SW480 (cell line): ENCODE measurements at places on chromosomes 3 and 15.

DNA sequence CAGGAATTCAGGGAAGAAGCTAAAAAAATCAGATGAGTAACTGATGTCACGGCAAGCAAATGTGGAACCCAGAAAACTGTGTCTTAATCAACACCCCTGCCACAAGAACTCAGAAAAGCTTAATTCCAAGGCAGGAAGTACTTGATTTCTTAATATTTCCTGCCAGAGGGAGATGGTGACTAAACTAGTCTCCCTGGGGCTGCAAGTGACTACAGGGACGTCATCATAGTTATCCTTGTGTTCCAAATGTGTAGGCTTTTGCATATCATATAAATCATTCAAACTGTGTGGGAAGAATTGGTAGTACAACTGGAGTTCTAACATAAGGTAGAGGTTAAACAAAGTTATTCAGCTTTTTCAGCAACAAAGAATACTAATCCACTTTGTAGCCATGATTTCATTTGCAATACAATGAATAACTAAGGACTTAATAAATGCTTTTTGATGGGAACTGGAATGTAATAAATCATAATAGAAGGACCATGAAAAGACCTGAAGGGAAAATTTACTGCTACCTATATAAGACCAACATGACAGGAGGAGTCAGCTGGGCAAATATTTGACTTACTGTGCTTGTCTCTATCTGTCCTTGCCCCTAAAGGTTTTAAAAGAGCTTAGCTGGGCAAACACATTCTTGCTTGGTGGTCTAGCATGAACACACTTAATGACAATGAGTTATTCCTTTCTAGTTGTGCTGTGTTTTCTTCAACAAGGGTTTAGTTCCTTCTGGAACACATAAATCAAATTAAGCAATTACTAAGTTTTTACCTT lies 76.0 kb upstream of the NECTIN3 start:
- DNase-seq: no peak

DNA sequence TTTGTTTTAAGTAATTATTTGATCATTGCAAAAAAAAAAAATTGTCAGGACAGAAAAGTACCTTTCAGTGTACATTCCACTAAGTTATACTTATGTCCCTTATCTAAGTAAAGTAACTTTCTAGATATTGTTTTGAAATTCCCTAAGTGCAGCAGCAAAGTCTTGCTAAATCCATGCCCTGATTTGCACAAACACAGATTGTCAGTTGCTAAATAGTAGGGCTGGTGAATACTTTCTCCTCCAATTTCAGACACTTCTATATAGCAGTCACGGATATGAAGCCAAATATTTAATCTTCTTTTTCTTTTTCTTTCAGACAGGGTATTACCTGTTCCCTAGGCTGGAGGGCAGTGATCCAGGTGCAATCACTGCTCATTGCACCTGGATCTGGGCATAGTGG lies 12.9 kb downstream of the LRRC2 start:
- DNase-seq: no peak

DNA sequence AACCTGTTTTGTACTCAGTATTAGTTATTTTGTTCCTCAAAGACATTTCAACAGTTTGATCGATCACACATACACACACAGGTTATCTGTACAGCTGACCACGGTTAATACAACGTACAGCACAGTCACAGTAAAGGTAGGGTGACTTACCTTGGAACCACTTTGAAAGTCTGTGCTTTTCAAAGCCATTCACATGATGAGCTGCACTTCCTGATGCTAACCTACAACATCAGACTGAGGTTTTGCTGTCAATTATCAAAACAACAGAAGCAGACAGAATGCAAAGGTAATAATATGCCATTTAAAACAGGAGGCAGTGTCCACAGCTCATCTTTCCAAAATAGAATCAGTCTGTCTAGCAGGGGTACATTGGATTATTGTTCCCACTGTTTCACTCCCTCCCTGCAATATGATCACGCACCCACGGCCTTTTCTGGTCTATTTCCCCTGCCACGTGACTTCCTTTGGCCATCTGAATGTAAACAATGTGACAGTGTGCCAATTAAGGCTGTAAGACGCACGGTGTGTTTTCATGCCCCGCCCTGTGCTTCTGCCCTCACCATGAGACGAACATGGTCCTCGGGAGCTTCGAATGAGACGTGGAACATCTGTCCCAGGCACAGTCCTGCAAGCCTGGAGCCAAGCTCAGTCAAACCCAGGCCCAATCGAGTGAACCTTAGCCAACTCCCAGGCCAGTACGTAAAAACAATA lies 102.4 kb downstream of the FMN1 start:
- peak; percentile 39 for DNase-seq

- DNase-seq: no peak
These were observed 77.5 kb downstream of the ESYT3 start for GRCh38 chr3:138511945-138512344.

- peak; percentile 53 for DNase-seq
These were observed 30.1 kb downstream of the FBLN2 start for GRCh38 chr3:13579063-13579462.

DNA sequence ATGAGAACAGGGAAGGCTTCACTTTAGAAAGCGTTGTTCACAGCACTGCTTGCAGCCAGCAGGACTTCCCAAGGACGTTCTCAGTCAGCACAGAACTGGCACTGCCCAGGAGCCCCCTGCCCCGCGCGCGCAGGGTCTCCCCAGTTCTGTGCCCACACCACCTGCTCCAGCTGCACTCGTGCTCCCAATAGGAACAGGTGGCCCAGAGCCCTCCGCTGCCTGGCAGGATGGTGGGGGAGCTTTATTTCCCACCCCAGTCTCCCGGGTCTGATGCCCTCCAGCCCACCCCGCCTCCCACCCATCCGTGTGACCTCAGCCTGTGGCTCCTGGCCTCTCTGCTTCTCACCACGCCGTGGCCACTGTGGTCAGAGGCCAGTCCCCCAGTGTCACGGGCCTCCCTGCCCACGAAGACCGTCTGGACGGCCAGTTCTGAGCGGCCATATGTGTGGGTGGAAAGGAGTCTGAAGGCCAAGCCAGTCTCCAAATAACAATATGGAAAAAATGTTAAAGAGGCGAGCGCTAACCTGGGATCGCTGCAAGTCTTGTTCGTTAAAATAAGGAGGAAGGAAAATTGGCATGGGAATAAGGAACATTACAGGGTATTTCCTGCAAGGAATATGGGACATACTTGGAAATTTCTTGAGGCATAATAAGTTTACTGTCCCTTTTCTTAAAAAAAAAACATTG lies 54.6 kb upstream of the PCSK6 start:
- no peak for DNase-seq

DNA sequence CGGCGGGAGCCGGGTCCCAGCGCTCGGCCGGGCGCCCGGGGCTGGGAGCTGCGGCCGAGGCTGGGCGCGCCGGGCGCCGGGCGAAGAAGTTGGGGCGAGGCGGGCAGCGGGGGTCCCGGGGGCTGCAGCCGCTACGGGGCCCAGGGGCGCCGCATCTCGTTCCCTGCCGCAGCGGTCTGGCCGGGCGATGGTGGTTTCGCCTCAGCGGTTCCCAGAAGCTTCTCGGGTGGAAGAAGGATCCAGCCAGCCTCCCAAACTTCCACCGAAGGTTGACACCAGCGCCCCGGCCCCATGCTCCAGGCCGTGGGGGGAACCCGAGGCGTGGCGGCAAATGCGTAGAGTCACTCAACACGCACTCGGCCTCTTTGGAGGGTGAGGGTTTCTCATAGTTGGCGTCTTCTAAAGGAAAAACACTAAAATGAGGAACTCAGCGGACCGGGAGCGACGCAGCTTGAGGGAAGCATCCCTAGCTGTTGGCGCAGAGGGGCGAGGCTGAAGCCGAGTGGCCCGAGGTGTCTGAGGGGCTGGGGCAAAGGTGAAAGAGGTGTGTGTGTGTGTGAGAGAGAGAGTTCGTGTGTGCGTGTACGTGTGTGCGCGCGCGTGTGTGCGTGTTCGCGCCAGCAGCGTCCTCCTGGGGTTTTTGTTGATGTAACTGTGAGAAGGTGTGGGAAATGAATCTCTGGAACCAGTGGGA lies 940 bp downstream of the BOC start:
- DNase-seq: peak; percentile 15

GRCh38 chr3:132660811-132661070 lies 612 bp downstream of the UBA5 start:
- no peak for DNase-seq

GRCh38 chr3:5739949-5740348 lies 552.4 kb downstream of the EDEM1 start:
- DNase-seq: no peak

- no peak for DNase-seq
These were observed 37.1 kb downstream of the MYO5C start for GRCh38 chr15:52258461-52258860.

- DNase-seq: no peak
These were observed 7.0 kb downstream of the RASL12 start for GRCh38 chr15:65060641-65061397.

GRCh38 chr15:99441444-99441800 lies 124.4 kb upstream of the MEF2A start:
- no peak for DNase-seq

DNA sequence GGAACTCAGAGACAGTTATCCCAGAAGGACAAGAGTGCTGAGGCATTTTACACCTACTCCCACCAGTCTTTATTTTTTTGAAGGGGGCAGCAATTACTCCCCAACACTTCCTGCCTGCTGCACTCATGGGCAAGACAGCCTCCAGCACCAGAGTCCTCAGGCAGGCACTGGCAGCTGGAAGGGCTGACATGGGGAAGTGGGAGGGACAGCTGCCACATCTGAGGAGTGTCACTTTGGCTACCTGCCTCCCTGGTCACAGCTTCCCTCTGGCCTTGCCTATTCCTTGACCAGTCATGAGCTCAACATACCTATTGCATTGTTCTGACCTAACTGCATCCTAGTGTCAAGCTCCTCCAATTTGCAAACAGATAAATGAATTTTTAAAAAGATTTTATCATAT lies 10.2 kb upstream of the LACTB start:
- no peak for DNase-seq

DNA sequence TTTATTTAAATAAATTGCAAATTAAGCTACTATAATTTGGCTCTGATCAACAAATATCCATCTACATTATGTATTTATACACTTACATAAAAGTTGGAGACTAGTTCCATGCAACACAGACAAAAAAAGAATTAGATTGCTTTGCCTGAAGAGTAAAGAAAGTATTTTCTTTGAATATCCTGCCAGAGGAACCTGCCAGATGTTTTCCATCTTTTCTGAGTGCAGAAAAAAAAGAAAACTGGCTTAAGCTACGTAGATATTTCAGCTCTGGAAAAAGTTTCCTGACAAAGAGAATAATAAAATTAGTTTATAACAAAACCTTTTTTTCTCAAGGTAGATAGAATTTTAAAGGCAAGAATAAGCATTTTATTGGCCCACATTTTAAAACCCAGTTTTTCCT lies 607.5 kb upstream of the NAALADL2 start:
- DNase-seq: no peak

GRCh38 chr3:148101061-148101460 lies 596.6 kb upstream of the AGTR1 start:
- no peak for DNase-seq

GRCh38 chr3:185207481-185207880 lies 46.4 kb downstream of the EHHADH start:
- DNase-seq: no peak

- peak; percentile 50 for DNase-seq
These were observed 64.7 kb downstream of the BFSP2 start for GRCh38 chr3:133464573-133464972.

DNA sequence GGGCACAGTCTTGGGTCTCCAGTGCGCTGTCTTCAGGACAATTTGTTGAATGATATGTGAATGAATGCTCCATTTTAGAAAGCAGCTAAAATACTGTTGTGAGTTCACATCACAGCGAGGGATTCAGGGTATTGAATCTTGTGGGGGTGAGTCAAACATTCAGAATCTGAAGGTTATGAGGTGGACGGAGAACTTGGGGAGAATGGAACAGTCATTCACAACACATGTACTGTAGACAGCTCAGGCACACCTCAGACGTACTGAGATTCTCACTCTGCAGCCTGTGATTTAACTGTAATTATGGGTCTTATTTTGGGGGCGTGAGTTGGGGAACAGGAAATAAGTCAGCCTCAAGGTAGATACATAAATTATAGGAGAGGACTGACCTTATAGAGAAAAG lies 13.9 kb downstream of the CRYBG3 start:
- no peak for DNase-seq

DNA sequence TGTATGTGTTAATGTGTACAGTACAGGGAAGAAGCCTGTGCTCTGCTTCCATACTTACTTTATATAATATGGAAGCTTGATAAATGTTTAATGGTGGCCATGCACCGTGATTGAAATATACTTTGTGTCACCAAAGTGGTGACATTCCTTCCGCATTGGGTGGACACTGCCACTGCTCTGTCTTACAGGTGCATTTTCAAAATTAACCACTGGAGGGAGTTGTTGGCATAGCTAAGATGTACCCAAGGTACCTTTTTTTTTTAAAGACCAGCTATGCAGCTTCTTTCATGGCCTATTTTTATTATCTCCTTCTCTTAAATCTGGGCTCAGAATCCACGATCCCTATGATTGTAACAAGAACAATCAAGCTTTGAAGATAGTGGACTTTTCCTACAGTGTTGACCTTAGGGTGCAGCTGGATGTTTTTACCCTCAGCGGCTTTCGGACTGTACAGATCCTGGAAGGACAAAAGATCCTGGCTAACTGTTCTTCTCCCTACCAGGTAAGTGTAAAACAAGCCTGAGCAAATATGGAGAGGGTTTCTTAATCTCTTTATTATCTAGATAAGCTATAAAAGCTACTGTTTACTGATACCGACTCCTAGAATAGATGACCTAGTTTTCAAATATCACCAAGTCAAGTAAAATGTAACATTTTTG lies 21.6 kb upstream of the PAK6 start:
- DNase-seq: peak; percentile 69

- DNase-seq: no peak
These were observed 15.3 kb downstream of the SNX1 start for GRCh38 chr15:64110950-64111678.

- no peak for DNase-seq
These were observed 917.5 kb downstream of the FHIT start for GRCh38 chr3:60333710-60334109.

GRCh38 chr3:6250167-6250566 lies 610.7 kb upstream of the GRM7 start:
- no peak for DNase-seq

DNA sequence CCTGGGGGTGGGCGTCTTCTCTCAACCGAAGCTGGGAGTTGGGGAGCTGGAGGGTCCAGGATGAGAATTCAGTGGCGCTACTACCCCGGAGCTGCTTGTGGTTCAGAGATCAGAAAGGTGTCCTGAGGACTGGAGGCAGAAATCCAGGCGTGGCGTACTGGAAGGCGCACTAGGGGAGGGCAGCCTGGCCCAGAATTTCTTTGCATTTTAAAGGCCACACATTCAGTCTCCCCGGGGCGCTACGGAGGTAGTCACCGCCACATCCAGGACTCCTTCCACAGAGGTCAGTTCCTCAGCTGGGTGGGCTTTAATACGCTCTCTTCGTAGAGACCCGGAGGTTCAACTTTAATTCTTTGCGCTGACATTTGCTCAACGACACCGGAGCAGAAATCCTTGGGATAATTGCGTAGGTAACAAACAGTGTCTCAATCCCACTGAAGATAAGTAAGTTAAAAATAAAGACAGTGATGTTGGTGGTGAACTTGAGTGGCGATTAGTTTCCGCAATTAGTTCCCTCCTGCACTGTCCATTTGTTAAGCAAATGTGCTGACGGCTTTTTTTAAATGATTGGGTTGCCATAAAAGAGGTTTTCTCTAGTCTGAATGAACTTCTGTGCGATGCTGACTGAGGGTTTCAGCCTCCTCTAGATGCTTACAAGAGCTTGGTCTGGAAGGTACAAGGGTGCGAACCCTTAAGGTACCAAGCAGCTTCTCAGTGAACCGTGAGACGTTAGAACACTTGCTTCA lies 535 bp downstream of the MCTP2 start:
- peak; percentile 64 for DNase-seq
